ENCODE measurements at places on chromosomes 6 and 20. TPM values are rescaled to one million over a fixed set of nuclear protein-coding genes. Genes with fewer than 3 reads are reported as not detected.

DNA sequence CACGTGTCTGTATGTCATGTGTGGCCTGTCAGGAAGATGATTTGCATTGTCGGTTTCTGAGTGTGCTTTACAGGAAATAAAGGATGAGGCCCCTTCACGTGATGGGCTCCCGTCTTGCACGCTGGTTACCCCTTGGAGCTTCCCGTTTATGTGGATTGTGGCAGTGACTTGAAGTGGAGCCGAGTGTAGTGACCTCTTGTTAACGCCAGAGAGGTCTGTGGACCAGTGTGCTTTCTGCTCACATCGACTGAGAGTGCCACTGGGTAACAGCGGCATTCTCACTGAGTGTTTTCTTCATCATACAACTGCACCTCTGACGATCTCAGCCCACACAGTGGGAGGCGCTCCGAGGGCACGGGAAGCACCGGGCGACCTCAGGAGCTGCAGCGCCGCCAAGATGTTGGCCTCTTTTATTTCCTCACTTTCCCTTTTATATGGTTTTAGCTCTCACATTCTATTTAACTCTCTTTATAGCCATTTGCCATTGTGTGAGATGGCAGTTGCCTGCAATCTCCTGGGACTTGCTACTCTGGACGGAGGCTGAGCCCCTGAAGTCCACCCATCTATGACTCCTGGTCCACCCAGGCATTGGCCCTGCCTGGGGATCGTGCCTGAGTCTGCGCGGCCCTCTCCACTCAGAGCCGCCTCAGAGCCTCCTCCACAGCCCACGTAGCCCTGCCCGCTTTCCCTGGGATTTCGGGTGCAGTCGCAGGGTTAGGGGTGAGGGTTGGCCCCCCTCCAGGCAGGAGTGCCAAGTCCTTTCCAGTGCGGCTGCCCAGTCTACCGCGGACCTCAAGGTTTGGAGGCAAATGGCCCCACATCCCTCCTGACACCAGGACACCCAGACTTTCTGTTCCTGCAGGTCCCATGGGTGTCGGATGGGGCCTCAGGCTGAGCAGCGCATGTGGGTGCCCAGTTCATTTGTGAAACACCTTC, 238.9 kb downstream of the ERMARD start:
- DNase-seq = peak; percentile 71

DNA sequence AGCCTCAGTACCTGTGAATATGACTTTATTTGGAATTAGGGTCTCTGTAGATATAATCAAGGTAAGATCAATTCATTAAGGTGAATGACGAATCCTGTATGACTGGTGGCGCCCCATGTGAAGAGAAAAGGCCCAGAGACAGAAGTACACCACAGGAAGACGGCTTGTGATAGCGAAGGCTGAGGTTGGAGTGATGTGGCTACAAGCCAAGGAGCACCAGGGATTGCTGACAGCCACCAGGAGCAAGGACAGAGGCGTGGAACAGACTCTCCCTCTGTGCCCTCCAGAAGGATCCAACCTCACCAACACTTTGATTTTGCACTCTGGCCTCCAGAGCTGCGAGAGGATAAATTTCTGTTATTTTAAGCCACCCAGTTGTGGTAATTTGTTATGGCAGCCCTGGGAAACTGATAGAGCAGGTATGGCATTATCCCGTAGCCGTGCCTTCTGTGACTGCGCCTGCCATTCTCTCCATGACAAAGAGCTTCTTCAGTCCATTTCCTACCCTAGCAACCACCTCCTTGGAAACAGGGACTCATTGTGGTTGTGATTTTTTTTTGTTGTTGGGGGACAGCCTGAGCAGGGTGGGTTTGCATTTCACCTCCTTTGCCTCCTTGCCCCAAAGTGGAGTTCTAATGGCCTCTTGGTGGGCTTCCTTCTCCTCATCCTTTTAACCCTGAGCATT, 29.6 kb downstream of the PTK7 start:
- no peak for DNase-seq

DNA sequence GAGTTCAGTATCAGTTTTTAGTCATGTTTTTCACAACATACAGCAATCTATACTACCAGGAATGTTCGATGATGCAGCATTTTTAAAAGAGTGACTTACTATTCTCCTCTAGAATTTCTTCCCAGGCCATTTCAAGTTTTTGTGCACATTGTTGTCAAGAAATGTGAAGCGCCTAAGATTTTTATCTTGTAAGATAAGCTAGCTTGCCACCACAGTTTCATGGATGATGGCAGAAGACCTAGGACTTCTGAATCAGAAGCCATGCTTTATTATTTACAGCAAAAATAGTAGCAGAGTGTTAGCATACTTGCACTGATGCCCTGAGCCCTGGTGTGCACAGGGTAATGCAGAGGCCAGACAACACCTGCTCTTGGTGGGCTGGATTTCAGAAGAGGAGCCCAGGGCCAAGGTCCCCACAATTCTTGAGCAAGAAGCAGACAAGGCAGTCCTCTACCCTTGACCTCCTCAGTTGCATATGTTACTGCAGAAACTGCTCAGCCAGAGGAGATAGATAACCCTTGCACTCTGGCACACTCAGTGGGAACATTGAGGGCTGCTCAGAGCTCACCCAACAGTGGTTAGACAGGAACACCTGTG, 99.2 kb downstream of the QKI start:
- DNase-seq = no peak

GRCh38 chr20:25738198-25738597, 41.5 kb upstream of the ZNF337 start:
- DNase-seq = no peak

- no peak for DNase-seq
These were observed 88.1 kb upstream of the IFNGR1 start for GRCh38 chr6:137307163-137307854.

The BCAS1 gene
- not detected for total RNA-seq

GRCh38 chr6:15522427-15522826, 140.4 kb downstream of the DTNBP1 start:
- peak; percentile 44 for DNase-seq

GRCh38 chr6:159727717-159728445, 575 bp downstream of the WTAP start:
- peak; percentile 90 for DNase-seq

GRCh38 chr6:148497257-148497656, 154.6 kb downstream of the SASH1 start:
- peak; percentile 80 for DNase-seq

- DNase-seq = peak; percentile 94
These were observed 43.0 kb upstream of the PTGIS start for GRCh38 chr20:49610691-49611538.

DNA sequence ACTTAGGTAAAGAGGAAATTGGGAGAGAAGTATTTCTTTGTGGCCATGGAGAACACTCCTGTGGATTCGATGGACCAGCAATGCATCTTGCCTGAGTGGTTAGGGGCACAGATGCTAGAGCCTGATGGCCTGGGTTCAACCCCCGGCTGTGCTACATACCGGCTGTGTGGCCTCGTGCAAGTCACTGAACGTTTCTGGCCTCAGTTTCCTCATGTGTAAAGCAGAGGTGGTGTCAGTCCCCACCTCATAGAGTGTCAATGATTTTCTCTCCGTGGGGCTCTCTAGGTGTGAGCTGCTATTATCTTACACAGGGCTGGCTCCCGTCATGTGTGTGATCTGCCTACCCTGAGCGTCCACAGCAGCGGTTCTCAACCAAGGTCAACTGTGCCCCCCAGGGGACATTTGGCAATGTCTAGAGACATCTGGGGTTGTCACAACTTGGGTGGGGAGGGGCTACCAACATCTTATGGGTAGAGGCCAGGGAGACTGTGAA, 50.0 kb upstream of the PTPN1 start:
- no peak for DNase-seq

The SPDEF gene
- not detected for total RNA-seq

The MGME1 gene
- 8.3 TPM for total RNA-seq

- peak; percentile 25 for DNase-seq
These were observed 932.1 kb downstream of the QKI start for GRCh38 chr6:164346631-164347030.

The CTAGE9 gene
- not detected for total RNA-seq

The GABRR1 gene
- total RNA-seq = not detected

The PSORS1C1 gene
- 2.2 TPM for total RNA-seq

- no peak for DNase-seq
These were observed 18.0 kb upstream of the TAF8 start for GRCh38 chr6:42032366-42032765.

The TAB2 gene
- total RNA-seq = 34.8 TPM

GRCh38 chr6:169903122-169903521, 151.7 kb downstream of the ERMARD start:
- DNase-seq = peak; percentile 58

The ARHGAP40 gene
- total RNA-seq = not detected
